ENCODE measurements at places on chromosomes 6 and 20.

DNA sequence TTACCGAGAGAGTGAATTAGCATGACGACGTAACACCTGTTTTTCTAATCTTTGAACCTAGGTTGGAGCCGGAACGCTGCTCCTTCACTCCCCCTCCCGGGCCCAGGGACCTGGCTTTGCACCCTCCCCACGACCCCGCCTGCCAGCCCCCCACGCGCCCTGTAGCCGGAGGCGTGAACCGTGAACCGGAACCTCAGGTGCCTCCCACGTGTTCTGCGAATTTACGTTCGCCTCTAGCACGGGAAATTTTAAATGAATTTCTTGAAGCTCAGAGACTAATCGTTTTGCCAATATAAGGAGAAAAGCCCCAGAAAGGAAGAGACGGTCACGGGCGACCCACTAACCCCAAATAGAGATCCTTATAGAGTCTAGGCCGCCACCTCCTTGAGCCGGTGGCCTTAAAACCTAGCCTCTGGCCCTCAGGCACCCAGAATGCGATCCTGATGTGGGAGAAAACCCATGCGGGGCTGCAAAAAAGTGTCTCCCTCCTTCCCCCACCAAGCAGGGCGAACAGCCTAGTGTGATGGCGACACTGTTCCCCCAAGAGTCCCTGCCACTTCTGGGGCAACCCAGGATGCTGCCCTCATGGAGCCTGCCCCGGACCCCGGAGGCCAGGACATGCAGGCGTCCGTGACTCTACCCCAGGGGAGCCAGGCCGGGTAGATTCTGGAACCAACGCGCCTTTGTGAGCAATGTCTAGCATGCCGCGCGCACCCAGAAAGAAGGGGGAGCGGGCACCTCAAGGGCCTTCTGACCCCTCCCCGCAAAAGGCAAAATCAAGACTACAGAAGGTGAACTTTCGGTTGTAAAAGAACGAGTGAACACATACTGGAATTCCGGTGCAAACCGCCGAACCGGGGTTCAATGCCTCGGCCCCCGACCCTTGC, 2.7 kb upstream of the SIM1 start:
- no peak for DNase-seq

GRCh38 chr20:46799781-46800408, 90.4 kb downstream of the SLC2A10 start:
- no peak for DNase-seq

DNA sequence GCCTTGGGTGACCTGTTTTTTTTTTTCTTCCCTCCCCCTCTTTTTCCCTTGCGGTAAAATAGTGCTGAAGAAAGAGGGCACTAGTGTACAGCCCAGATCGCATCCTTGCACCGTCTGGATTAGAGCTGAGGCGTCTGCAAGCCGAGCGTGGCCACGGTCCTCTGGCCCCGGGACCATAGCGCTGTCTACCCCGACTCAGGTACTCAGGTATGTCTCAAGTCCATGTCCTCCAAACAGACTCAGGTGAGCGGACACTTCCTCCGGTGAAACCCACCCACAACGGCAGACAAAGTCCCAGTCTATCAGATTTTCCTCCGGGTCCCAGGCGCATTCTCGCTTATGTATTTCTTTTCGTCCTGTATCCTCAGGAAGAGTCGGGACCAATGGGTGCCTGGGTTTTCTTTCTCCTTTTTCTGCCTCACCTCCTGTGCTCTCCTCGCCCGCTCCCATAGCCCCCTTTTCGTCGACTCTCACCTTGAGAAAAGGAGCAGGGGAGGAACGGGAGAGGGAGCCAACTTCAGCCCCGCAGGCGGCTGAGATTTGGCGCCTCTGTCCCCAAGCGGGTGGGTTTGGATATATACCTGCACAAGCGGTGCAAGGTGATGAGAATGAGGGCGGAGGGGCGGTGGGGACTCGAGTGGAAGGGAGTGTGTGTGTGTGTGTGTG, 1.1 kb upstream of the GRM1 start:
- DNase-seq = no peak

GRCh38 chr6:135331002-135331401, 149.9 kb downstream of the MYB start:
- DNase-seq = no peak

DNA sequence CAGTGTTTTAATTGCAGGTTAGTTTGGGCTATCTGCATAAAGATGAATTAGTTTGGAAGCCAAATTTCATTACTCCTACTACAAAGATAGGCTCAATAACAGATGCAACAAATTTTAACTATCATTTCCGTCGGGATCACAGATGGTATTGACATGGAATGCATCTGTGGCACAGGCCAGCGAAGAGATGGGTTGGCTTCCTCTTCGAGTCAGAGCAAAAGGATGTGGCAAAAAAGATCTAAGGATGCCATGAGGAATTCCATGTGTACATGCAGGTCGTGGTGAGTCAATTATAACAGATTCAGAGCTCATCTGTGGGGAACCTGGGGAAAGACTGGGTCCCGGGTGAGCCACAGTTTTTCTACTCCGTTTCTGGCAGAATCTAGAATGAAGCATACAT, 83.0 kb upstream of the CITED2 start:
- no peak for DNase-seq

- no peak for DNase-seq
These were observed 180.4 kb downstream of the DLL1 start for GRCh38 chr6:170110201-170111140.
